ENCODE measurements at places on chromosomes 1 and 21.

- DNase-seq, result no peak
Measured at GRCh38 chr21:41857771-41858300, 21.3 kb downstream of the PRDM15 start.

DNA sequence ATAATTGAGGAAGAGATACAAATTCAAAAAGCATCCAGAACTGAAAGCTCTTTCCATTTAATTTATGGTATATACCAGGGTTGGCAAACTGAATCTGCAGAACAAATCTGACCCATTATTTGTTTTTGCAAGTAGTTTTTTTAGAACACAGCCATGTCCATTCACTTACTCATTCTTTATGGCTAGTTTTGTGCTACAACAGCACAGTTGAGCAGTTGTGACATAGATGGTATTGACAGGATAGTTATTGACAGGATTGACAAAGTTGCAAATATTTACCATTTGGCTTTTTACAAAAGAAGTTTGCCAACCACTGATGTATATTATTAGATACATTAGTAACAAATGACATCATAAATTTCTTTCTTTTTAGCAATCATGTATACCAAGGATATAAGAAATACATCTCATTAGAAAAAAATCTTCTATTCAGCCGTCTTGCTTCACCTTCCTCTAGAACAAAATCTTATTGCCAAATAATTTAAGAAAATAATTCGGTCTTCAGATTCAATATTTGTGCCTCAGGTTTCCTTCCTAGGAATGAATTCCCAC, 9.4 kb downstream of the ADAMTS1 start:
- no peak for DNase-seq

DNA sequence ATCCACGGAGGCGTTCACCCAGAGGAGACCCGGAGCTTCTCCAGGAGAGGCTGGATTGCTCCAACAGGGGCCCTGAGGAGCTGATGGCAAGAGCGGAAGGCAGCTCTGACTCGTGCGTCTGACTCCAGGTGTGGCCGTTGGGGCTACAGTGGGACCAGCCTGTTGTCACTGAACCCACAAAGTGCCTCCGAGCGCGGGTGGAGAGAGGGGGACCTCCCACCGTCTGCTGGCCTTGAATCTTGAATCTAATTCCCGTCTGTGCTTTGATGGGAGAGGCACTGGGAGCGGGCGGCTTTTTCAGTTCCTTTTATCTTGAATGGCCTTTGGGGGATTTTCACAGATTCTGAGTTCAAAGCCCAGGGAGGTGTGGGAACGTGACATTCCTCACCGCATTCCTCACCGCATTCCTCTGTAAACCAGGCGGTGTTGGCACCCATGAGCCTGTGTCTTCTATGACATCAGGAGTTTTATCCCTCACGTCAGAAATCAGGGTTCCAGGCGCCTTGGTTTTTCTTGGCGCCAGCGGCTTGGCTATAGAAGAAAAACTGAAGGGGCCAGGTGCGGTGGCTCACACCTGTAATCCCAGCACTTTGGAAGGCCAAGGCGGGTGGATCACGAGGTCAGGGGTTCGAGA, 39.2 kb upstream of the COL18A1 start:
- DNase-seq, result peak; percentile 74

DNA sequence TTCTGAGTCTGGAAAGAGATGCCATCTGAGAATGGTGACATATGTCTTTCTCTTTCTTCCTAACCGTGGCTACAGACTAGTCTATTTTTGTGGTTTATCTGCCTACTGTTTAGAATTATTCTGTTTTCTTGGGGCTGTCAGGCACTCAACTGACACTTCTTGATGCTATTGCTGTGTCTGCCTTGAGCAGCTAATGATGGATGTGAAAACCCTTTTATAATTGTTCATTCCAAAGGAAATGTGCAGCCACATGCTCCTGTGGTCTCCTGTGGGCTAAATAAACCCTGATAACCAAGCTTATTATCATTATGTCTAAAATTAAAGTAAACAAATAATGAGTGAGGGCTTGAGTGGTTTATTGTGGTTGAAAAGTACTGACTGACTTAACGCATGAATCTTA, 52.7 kb upstream of the CXADR start:
- DNase-seq, result no peak

- DNase-seq, result no peak
Measured at GRCh38 chr1:118298397-118298796, 113.4 kb upstream of the SPAG17 start.

DNA sequence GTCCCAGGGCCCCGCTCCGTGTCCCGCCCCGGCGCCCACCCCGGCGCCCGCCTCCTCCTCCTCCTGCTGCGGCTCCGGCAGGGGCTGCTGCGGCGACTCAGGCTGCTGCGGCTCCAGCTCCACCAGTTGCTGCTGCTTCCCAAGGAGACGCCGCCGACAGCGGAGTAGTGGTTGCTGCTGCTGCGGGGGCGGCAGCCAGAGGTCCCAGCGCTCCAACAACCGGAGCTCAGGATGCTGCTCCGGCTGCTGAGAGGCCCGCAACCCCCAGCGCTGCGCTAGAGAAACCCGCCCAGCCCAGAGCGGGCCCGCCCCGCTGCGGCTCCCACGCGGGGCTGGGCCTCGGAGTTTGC, 1.1 kb downstream of the CRCT1 start:
- no peak for DNase-seq
